HS-5 (cell line): ENCODE measurements at places on chromosomes 12 and 14.

DNA sequence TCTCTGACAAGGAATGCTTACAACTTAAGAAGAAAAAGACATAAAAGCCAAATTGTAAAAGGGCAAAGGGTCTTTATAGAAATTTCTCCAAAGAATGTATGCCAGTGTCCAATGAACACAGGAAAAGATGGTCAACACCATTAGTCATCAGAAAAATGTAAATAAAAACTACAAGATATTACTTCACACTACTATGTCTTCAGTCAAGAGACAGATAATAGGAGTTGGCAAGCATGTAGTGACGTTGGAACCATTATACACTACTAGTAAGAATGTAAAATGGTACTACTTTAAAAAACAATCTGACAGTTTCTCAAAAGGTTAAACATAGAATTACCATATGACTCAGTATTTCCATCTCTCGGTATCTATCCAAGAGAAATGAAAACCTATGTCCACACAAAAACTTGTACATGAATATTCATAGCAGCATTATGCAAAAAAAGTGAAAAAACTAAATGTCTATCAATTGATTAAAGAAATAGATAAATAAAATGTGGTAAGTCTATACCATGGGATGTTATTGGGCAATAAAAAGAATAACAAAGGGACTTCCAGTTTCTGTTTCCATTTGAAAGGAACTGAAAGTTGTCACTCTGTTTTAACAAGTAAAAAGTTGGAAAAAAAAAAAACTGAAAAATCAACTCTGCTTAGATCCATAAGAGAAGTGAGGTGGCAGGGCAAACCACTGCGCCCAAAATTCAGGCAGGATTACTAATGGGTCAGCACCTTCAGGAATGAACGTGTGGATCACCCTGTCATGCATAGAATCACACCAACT is 69.8 kb downstream of the ALG10B start:
- no peak for DNase-seq

DNA sequence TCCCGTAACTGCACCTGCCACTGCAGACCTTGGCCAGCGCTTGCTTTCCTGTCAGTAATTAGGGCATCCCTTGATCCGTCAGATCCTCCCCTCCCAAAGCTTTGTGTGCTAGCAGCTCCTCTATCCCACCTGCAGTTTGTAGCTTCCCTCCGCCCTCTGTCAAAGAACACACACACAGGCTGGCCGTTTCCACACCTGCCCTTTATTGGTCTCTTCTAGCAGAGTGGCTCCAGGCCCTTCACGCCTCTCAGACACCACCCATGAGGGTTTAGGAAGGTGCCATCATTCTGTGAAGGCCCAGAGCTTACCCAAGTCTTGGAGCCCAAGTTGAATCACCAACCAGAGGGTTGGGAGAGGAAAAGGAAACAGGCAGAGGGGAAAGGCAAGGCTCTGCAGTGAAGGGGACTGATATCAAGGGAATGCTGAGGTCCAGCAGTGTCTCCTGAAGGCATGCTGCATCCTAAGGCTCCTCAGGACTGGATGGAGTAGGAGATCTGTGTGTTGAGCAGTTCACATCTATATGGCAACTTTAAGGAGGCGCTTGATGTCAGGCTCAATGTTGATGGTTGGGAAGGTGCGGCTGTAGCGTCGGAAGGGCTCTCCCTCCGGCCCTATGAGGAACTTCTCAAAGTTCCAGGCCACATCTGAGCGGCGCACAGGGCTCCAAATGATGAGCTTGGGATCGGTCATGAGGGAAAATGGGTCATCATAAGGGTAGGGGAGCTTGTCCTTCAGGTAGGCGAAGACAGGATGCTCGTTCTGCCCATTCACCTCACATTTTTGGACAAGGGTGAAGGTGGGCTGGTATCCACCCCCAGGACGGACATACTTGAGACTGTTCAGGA is 3.4 kb downstream of the GPX2 start:
- DNase-seq, result no peak

DNA sequence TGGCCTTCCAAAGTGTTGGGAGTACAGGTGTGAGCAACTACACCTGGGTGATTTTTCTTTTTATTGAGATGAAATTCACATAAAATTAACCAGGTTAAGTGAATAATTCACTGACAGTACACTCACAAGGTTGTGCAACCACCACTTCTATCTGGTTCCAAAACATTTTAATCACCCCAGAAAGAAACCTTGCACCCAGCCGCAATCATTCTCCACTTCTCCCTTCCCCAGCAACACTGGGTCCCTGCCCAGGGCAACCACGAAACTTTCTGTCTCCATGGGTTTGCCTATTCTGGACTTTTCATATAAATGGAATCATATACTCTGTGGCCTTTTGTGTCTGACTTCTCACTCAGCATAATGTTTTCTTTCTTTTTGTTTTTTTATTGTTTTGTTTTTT is 26.3 kb upstream of the MLXIP start:
- DNase-seq, result no peak

DNA sequence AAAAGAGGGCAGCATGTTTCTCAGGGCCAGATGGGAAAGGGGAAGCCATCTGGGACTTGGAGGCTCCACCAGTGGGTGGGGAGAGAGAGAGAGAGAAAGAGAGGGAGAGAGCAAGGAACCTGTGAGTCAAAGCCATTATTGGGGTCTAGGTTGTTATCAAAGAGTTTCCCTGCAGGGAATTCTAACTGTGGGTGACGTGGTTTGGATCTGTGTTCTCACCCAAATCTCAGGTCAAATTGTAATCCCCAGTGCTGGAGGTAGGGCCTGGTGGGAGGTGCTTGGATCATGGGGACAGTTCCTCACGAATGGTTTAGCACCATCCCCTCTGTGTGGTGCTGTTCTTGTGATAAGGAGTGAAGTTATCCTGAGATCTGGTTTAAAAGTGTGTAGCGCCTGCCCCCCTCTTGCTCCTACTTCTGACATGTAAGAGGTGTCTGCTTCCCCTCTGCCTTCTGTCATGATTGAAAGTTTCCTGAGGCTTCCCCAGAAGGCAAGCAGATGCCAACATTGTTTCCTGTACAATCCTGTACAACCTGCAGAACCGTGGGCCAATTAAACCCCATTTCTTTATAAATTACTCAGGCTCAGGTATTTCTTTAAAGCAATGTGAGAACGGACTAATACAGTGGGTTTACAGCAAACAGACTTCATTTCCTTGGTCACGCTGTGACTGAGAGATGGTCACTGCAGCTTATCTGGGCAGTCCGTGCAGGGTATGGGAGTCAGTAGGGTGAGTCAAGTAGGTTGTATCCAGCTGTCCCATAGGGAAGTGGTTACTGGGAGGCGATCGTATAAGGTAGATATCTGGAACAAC is 52.4 kb downstream of the CCDC91 start:
- DNase-seq, result no peak
